Stimulated activated CD8-positive, alpha-beta memory T cell treated with anti-CD3 and anti-CD28 coated beads, Interleukin-4, amount 100 ng/mL, for 48 hours (primary cell): ENCODE measurements at places on chromosomes 3 and 15.
A peak's percentile ranks its signal among the peaks of the same experiment; 100 is the strongest.

DNA sequence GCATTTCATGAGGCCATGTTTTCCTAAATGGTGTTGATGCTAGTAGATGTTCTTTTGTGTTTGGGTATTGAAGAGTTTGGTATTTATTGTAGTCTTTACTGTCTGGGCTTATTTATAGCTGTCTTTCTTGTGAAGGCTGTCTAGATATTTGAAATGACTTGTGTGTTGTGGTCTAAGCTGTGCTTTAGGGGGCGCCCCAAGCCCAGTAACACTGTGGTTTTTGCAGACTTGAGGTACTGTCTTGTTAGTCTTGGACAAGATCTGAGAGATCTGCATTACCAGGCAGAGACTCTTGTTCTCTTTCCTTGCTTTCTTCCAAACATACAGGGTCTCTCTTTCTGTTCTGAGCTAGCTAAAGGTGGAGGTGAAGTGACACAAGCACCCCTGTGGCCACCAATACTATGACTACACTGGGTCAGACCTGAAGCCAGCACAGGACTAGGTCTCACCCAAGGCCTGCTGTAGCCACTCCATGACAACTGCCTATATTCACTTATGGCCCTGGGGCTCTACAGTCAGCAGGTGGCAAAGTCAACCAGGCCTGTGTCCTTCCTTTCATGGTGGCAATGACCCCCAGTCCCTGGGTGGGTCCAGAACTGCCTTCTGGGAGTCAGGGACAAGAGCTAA is 152.1 kb upstream of the TBC1D5 start:
- peak; percentile 50 for DNase-seq

DNA sequence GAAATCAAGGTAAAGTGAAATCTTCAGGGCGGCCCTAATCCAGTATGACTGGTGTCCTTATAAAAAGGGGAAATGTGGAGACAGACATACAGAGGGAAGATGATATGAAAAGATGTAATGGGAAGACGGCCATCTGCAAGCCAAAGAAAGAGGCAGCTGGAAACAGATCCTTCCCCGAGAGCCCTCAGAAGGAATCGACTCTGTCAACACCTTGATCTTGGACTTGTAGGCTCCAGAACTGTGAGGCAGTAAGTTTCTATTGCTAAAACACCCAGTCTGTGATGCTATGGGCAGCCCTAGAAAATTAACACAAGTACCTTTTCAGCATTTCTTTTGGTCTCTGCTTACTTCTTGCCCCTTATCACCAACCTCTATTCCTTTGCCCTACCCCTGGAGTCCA is 174.7 kb upstream of the TPM1 start:
- DNase-seq, result no peak

GRCh38 chr3:170100944-170101343 is 63.1 kb downstream of the GPR160 start:
- no peak for DNase-seq

- no peak for DNase-seq
Observed at GRCh38 chr3:72093270-72093991, 308.5 kb upstream of the PROK2 start.

GRCh38 chr3:46130631-46131310 is 77.3 kb downstream of the CCR1 start:
- DNase-seq, result no peak

DNA sequence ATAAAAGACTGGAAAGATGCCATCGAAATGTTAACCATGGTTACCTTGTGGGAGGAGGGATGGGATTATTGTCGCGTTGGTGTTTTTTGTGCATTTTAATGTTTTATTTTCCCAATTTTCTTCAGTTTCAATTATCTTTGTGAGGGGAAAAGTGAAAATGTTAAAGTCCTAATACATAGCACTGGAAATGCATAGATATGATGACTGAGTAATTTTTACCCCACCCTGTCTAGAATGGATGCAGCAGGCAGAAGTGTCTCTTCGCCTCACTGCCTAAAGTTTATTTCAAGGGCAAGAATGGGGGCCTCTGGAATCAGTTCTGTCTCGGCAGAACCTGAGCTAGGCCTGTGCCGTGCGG is 11.5 kb downstream of the FOXL2 start:
- no peak for DNase-seq

DNA sequence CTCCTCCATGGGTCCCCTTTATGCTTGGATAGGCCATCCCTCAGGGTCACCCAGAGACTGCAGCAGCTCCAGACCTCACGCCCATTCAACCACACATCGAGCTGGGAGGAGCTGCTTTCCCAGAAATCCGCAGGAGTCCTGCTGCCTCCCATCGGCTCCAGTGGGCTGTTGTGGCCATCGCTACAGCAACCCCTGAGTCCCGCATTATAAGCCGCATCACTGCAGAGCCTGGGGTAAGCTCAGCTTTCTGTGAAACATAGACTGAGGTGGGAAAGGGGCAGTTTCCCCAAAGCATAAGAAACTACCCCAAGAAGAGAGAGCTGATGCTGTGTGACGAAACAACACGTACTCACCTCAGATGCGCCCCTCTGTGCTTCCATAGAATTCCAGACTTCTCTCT is 35.7 kb downstream of the MRPL46 start:
- DNase-seq, result no peak

- peak; percentile 80 for DNase-seq
Observed at GRCh38 chr3:187319699-187320302, 28.3 kb upstream of the MASP1 start.

- DNase-seq, result no peak
Observed at GRCh38 chr3:152742368-152743347, 92.3 kb upstream of the P2RY1 start.

DNA sequence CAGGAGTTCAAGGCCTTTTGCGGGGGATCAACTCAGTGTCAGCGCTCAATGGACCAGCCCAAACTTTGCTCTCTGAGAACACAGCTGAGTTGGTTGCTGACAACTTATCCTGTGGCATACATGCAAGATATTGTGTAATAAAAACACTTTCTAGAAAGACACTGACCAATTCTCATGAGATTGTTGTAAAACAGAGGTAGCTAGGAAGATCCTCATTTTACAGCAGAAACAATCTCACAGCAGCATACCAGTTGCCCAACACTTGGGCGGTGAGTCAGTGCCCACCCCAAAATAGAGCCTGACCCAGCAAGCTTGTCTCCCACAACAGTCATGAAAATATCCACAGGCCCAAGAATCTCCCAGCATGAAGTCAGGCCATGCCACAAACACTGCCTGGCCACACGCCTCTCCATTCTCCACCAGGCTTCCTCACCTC is 18.2 kb downstream of the KLHL6 start:
- no peak for DNase-seq

GRCh38 chr15:52406601-52407000 is 111.0 kb upstream of the MYO5C start:
- no peak for DNase-seq

- no peak for DNase-seq
Observed at GRCh38 chr3:147497286-147497685, 88.1 kb downstream of the ZIC1 start.

DNA sequence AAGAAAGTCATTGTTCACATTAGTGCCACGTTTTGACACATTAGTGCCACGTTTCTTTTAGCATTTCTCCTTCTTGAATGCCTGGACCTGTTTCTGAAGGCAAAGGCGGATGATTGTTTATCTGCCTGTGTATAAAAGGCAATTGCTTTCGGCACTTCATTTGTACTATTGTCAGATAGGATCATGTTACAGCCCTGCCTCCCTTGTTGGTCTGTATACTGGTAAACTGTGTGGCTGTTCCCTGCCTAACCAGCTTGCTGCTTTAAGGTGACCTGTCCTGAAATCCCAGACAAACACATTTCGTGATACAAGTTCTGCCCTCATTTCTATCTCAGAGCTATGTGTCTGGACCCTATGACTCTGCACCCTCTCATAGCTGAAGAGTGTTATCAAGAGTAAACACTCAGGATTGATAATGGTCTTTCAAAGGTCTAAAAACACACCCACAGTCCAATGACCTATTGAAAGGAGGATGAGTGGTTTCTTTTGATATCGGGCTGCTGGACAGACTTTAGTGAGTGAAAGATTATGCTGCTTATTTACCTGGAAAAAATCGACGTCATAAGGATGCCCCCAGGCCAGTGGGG is 276.3 kb upstream of the MCTP2 start:
- no peak for DNase-seq

- DNase-seq, result no peak
Observed at GRCh38 chr3:54053211-54053610, 69.1 kb upstream of the CACNA2D3 start.

- no peak for DNase-seq
Observed at GRCh38 chr3:134956844-134957243, 161.8 kb downstream of the EPHB1 start.

GRCh38 chr3:108907194-108907593 is 46.5 kb downstream of the GUCA1C start:
- no peak for DNase-seq

GRCh38 chr15:63331456-63331855 is 50.2 kb downstream of the CA12 start:
- peak; percentile 41 for DNase-seq

- no peak for DNase-seq
Observed at GRCh38 chr3:61947456-61947855, 386.1 kb downstream of the PTPRG start.

DNA sequence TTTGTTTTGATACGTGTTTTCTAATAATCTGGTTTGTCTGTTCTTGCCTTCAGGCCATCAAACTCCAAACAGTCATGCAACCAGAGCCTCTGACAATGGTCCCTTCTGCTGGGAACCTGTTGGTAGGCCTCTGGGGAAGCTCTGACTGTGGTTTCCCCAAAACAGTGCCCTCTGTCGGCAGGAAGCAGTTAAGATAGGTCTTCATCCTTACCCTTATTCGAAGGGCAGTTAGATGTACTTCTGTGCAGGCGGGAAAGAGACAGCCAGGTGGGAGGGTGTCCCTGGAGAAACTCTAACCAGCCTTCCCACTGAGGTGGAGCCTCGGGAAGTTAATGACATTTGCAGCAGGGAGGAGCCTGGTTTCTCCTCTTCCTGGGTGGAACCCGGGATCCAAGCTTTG is 81.6 kb upstream of the CHMP2B start:
- DNase-seq, result peak; percentile 30

GRCh38 chr15:39282663-39283208 is 298.1 kb upstream of the THBS1 start:
- DNase-seq, result no peak

- no peak for DNase-seq
Observed at GRCh38 chr15:74421302-74422245, 12.2 kb downstream of the SEMA7A start.
